Stimulated activated CD8-positive, alpha-beta memory T cell treated with anti-CD3 and anti-CD28 coated beads, Interleukin-4, amount 100 ng/mL, for 4 hours (primary cell): ENCODE measurements at places on chromosomes 5 and 9.

- no peak for DNase-seq
These were observed 39.1 kb downstream of the PCDH1 start for GRCh38 chr5:141839015-141839513.

GRCh38 chr5:74578356-74579044 lies 62.0 kb downstream of the ENC1 start:
- no peak for DNase-seq

- no peak for DNase-seq
These were observed 30.7 kb downstream of the NRG2 start for GRCh38 chr5:140012443-140012842.

DNA sequence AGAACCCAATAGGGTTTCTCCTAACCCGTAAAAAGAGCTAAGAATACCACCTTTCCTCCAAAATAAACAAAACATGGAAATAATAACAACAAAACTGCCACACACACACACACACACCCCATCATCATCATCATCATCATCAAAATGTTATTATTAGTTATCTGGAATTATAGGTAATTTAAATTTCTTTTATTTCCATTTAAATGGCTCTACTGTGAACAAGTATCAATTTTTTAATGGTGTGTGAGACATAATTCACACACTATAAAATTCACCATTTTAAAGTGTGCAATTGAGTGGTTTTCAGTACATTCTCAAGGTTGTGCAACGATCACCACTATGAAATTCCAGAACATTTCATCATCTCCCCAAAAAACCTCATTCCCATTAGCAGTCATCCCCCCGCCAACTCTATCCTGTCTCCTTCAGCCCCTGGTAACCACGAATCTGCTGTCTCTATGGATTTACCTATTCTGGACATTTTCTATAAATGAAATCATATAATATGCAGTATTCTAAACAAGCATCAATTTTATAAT lies 172.7 kb downstream of the ROR2 start:
- no peak for DNase-seq

DNA sequence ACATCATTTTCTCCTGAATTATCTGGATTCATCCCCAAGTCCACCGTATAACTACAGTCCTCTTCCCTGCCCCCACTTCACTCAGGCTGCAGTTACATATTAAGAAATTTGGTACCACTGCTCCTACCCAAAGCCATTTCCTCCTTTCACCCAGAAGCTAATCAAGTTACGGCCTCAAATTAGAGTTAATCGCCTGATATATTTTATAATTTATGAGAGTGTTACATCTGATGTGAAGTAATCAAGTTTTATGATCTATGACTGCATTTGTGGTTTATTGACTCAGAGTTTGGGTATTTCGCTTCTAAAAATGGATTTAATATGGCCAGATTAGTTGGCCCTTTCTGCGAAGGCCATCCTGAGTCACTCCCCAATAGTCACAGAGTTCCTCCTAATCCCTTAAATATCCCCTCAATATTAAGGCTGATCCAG lies 223.6 kb upstream of the KIF2A start:
- DNase-seq = no peak

DNA sequence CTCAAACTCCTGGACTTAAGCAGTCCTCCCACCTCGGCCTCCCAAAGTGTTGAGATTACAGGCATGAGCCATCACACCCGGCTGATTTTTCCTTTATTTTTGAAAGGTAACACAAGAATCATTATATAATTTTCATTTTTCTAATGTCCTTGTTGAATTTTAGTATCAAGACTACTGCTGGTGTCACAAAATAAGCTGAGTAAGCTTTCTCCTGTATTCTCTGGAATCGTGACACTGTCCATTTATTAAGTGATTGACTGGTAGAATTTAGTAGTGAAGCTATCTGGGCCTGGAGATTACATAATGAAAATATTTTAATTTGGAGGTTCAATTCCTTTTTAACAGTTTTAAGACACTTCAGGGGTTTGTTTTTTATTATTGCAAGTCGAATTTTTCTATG lies 9.5 kb downstream of the CDK20 start:
- DNase-seq = no peak

GRCh38 chr9:109426626-109427402 lies 71.3 kb downstream of the PTPN3 start:
- DNase-seq = no peak

- DNase-seq = no peak
These were observed 15.2 kb downstream of the HK3 start for GRCh38 chr5:176883700-176884570.

GRCh38 chr5:14429101-14430050 lies 152.2 kb upstream of the OTULINL start:
- no peak for DNase-seq

DNA sequence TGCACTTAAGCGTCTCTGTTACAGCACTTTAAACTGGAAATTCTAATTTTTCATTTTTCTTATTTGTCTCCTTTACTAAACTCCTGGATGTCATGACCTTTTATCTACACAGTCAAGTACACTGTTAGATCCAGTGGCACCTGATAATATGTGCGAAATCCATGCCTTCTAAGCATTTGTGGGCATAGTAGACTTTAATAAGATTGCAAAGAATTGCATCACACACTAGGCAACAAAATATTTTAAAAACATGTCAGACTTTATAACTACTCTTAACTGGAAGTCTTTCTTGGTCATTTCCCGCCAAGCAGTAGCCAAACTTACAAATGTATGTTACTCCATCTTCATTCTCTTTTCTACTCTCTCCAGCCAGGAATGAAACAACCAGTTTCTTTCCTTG lies 5.0 kb upstream of the SPINK1 start:
- no peak for DNase-seq

- DNase-seq = no peak
These were observed 58.7 kb upstream of the ERBIN start for GRCh38 chr5:65867542-65868195.

GRCh38 chr9:129422843-129423192 lies 198.1 kb downstream of the C9orf50 start:
- no peak for DNase-seq

GRCh38 chr5:174185506-174185905 lies 140.0 kb downstream of the NSG2 start:
- DNase-seq = no peak

DNA sequence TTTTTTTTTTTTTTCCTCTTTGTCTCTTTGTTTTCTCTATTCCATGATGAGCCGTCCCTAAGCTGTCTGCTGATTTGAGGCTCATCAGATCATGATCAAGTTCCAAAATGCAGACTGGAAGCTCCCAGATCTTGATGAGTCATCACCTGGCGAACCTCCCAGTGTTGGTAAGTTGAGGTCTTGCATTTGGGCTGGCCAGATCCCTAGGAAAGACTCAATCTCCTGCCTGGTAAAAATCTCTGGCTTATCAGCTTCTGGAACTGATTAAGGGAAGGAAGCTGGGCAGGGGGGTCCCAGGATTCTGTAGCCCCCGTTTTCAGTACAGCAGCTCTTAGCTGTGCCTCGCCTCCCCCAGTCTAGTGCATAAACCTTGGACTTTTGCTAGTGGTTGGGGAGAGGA lies 69.0 kb downstream of the TSPAN17 start:
- DNase-seq = no peak

DNA sequence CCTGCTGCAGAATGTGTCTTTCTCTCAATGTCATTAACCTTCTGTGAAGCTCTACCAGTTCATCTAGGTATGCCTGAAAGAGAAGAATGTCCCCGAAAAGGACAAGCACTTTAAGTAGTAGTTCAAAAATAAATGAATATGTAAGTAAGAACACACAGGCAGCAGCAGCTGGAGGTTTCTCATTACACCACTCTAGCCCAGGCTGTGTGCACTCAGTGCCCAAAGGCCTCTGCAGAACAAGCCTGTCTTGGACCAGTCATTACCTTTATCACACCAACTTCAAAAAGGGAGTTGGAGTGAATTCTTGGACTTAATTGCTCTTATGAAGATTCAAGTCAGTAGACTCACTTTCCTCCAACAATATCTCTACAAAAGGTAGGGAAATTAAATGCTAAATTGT lies 268.8 kb downstream of the MLLT3 start:
- DNase-seq = no peak

GRCh38 chr5:176497852-176498251 lies 39.4 kb downstream of the RNF44 start:
- no peak for DNase-seq

DNA sequence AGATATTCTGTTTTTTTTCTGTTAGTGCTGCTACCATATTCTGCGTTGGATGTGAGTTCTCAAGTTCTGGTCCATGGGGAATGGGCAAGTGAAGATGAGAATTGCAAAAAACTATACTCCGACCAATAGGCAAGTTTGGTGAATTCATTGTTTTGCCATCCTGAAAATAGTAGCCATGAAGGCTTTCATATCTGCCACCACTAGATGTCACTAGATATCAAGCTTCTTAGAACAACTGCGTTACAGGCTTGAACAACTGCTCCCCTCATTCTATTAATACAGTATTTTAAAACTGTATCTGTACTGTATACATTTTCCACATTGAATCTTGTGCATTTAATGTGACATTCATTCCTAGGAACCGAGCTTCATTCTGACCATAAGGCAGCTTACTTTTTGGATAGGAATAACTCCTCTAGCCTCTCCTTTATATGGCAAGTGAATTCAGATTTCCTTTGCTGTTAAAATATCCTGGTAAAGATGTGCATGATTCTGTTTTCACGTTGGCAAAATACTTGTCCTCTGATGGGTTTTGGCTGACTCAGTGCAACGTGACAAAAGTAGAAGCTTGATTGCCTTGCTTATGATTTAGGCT lies 163.6 kb downstream of the SREK1 start:
- no peak for DNase-seq

- no peak for DNase-seq
These were observed 4.2 kb upstream of the UGT3A2 start for GRCh38 chr5:36070687-36071571.

GRCh38 chr5:120207129-120207528 lies 257.0 kb upstream of the PRR16 start:
- DNase-seq = no peak

GRCh38 chr5:80759866-80760577 lies 105.2 kb upstream of the DHFR start:
- DNase-seq = no peak

- no peak for DNase-seq
These were observed 68.3 kb downstream of the TARS1 start for GRCh38 chr5:33509036-33509435.

GRCh38 chr9:71885467-71885866 lies 25.5 kb downstream of the ABHD17B start:
- DNase-seq = no peak

- DNase-seq = no peak
These were observed 381.1 kb downstream of the MAN2A1 start for GRCh38 chr5:110070836-110071235.

DNA sequence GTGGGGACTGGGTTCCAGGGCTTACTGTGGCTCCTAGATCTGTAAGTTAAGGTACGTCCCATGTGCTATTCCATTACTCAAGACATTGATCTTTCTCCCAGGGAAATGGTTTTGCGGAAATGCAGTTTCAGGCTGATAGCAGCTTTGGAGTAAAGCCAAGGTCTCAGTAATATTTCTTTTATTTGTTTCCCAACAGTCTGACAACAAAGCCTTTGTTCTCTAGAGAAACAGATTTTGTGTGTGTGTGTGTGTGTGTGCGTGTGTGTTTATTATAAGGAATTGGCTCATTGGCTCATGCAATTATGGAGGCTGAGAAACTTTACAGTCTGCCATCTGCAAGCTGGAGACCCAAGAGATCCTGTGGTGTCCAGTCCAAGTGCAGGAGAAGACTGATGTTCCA lies 12.1 kb upstream of the POC5 start:
- no peak for DNase-seq

- no peak for DNase-seq
These were observed 35.5 kb upstream of the FUBP3 start for GRCh38 chr9:130543859-130544258.

DNA sequence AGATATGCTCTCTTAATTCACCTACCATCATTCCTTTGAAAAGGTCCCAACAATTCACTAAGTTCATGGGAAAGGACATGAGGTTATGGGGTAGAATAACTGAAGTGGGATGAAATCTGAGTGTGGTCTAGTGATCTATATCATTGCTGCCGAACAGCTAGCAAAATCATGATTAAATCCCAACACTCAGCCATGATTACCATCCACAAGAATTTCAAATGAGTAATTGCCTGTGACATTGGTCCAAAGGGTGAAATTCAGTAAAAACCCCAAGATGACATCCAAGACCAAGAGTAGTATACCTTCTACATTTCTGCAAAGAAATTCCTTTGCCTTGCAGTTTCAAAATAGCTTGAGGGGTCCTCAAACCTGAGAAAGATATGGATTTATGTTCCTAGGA lies 225.6 kb downstream of the SPOCK1 start:
- DNase-seq = no peak

GRCh38 chr9:118561051-118561450 lies 808.2 kb downstream of the BRINP1 start:
- no peak for DNase-seq
